A549 treated with AZD2906 at 1 μM for 4 hours (cell line): ENCODE measurements at places on chromosomes 11 and 22. TPM values are rescaled to one million over a fixed set of nuclear protein-coding genes. Genes with fewer than 3 reads are reported as not detected.

Gene PLAAT4
- 1.3 to 3.3 TPM (median 1.9 TPM) in 5 replicates for total RNA-seq

Gene CCDC81
- total RNA-seq: 0.21 to 0.45 TPM (median 0.25 TPM) in 5 replicates

Gene NEU3
- total RNA-seq: 2.8 to 4.4 TPM (median 3.7 TPM) in 5 replicates

Gene SGSM1
- total RNA-seq: 0.42 to 0.87 TPM (median 0.77 TPM) in 5 replicates

Gene MS4A15
- total RNA-seq: 0.06 TPM in 1 of 5 replicates, not detected in the others

Gene ME3
- 14.0 to 20.1 TPM (median 17.5 TPM) in 5 replicates for total RNA-seq

Gene TMEM126A
- total RNA-seq: 49.2 to 56.5 TPM (median 53.8 TPM) in 5 replicates

Gene OR9G4
- total RNA-seq: not detected in 5 replicates
